ENCODE measurements at places on chromosomes 16 and 17.

- DNase-seq: no peak
These were observed 502.3 kb downstream of the RBFOX1 start for GRCh38 chr16:7834771-7835431.

- no peak for DNase-seq
These were observed 855 bp upstream of the MEOX1 start for GRCh38 chr17:43662413-43663141.

- no peak for DNase-seq
These were observed 24.9 kb upstream of the RFFL start for GRCh38 chr17:35088356-35088880.

GRCh38 chr16:18945233-18945632 lies 19.0 kb upstream of the SMG1 start:
- DNase-seq: no peak

DNA sequence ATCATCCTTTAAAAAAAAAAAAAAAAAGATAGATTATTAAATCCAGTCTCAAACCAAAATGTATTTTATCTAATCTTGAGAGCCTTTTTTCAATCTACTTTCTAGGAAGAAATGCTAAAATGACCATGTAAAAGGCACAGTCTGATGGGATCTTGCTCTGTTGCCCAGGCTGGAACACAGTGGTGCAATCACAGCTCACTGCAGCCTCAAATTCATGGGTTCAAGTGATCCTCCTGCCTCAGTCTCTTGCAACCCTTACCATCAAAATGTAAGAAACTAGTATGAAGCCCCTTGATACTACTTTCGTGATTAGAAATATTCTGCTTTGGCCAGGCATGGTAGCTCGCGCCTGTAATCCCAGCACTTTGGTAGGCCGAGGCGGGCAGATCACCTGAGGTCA lies 70.8 kb downstream of the HELZ start:
- DNase-seq: no peak

- no peak for DNase-seq
These were observed 16.3 kb downstream of the ANKFY1 start for GRCh38 chr17:4247361-4247970.

DNA sequence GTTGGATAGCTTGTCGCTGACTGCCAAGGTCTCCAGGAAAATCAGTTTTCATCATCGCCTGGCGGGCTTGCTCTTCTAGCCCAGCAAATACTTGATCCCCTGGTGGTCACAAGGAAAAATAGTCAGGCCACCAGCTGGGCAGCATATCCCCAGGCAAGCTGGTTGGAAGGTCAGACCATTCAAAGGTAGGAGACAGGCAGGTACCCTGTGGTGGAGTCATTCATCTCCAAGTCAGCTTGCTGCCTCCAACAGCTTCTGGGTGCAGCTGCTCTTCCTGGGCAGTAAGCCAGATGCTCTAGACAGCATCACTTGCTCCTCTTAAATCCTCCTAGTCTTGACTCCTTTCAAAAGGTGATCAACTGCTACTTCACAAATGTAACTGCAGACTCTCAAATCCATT lies 16.0 kb downstream of the ZNF821 start:
- no peak for DNase-seq

DNA sequence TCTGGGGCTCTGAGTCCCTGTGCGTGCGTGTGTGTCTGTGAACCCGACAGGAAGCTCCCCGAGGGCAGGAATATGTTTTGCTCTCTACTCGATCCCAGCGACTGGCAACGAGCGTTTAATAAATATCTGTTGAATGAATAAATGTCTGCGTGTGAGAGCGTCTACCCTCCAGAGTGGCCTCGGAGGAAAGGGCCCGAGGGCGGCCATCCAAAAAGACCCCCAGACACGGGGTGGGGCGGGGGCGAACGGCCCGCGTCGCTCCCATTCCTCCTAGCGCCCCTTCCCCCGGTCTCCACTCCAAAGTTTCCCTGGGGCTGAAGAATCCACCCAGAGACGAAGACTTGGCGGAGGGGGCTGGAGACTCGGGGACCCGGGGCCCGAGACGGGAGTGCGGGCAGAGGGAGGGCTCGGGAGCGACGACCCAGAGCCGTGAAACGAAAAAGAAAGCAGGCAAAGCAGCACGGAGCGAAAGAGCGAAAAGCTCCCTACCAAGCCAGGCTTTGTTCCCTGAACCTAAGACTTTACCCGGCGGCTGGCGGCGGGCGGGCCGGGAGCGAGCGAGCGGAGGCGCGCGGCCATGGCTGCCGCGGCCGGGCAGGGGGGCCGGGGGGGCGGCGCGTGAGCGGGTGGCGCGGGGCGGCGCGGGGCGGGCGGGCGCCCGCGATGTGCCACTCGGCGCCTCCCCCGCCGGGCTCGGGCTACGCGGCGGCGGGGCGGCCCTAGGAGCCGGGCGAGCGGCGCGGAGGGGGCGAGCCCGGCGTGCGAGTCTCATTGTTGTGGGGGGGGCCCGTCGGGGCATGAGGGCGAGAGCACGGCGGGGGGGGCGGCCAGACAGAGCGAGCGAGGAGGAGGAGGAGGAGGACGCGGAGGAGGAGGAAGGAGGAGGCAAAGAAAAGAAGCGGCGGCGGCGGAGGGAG lies at the start of gene MLLT6:
MLLT6 (plus strand) TSS at position 668 of the 917 bp plus-strand sequence. CDS start 360 bp downstream, outside the sequence.
- DNase-seq: peak; percentile 61

- DNase-seq: no peak
These were observed 17.2 kb downstream of the ABCA8 start for GRCh38 chr17:68937890-68938514.

DNA sequence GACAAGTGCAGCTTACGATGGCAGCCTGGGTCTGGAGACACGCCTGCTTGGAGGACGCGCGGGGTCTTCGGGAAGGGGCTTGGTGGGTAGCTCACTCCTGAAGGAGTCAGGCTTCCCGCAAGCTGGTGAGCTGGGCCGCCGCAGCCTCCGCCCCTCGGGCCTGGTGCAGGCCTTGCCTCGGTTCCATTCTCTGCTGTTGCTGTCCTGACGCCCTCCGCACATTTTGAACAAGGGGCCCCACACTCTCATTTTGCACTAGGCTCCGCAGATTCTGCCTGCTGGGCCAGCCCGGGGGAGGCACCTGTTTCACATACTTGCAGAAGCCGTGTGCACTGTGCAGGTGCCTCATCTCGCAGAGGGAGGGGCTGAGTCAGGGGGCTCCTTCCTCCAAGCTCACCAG lies 31.9 kb upstream of the CBX4 start:
- no peak for DNase-seq

- DNase-seq: no peak
These were observed 3.2 kb upstream of the NLRP1 start for GRCh38 chr17:5587438-5588032.
